ENCODE measurements at places on chromosomes 5 and 9.

GRCh38 chr5:161030229-161030628, 178.2 kb upstream of the ATP10B start:
- no peak for DNase-seq

DNA sequence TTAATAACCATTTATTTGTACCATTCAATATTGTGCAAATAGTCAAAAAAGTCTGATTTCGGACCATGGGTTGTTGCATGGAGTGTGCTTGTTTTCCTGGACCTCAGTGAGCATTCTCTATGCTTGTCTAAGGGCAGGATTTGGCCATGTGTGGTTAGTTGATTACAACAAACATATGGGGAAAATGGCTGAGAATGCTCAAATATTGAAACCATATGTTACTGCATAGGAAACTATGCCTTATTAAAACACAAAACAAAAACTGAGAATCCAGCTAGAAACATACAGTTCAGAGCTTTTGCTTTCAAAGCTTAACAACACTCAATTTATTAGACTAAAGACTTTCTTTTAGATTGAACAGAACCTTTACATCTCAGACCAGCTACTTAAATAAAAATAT, 928.3 kb downstream of the NR2F1-AS1 start:
- no peak for DNase-seq

GRCh38 chr9:36125062-36125855, 11.3 kb upstream of the GLIPR2 start:
- no peak for DNase-seq

DNA sequence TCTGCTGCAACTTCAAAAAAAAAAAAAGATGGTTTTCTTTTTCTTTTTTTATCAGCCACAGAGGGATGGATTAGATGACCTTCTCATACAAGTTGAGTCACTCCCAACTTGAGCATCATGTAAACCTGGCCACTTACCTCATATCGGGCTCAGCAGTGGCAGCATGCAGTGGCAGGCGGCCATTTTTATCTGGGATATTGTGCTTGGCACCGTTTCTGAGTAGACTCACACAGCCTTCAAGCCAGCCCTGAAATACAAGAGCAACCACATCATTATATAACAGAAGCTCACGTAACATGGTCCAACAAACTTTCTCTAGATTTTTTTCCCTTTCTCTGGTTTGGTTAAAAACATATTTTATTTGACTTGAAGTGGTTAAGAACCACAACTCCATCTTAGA, 62.6 kb downstream of the ANKRD55 start:
- DNase-seq = no peak
